ENCODE measurements at places on chromosomes 7 and 10.

DNA sequence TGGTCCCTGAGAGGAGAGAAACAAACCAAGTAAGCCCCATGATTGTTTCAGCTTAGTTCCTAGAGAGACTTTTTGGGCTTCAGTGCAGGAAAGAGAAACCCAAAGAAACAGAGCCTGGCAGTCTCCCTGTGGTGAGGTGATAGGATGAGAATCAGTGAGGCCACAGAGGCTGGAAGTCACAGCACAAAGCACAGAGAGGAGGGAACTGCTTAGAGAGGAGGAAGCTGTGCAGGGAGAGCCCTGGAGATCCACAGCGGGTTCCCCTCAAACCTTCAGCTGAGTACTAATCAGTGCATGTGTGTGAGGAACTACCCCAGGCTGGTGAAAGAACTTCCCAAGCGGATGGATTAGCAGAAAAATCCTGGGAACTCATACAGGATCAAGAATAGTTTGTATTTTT is 27.4 kb upstream of the HECW1 start:
- no peak for DNase-seq

DNA sequence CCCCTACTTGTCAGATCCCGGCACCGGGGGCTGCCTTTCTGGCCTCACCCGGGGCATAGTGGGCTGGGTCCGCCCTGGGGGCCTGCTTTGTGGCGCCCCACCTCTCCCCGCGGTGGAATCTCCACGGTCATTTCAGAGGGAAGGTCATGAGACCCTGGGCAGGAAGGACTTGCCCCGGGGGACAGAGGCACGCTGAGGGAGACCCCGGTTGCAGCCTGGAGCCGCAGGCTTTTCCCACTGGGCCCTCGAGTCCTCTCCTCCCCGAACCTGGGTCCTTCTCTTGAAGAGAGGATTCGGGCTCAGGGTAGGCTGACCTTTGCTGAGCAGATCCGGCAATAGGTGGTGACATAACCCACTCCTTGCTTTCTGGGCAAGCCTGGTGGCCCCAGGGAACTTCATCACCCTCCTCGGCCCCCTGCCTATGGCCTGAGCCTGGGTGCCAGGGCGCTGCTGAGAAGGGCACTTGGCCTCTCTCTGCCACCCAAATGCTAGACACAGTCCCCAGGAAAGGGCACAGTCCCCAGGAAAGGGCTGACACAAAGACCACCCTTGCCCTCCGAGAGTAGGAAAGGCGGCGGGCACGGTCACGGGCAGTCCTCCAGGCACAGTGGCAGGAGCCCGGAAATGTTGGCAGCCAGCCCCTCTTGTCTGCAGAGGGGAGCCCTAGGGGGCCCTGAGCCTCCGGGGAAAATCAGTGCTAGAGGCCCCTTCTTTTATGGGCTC is 36.2 kb downstream of the FKBP6 start:
- DNase-seq, result no peak

GRCh38 chr10:55734112-55734511 is 626.9 kb downstream of the ZWINT start:
- DNase-seq, result no peak

DNA sequence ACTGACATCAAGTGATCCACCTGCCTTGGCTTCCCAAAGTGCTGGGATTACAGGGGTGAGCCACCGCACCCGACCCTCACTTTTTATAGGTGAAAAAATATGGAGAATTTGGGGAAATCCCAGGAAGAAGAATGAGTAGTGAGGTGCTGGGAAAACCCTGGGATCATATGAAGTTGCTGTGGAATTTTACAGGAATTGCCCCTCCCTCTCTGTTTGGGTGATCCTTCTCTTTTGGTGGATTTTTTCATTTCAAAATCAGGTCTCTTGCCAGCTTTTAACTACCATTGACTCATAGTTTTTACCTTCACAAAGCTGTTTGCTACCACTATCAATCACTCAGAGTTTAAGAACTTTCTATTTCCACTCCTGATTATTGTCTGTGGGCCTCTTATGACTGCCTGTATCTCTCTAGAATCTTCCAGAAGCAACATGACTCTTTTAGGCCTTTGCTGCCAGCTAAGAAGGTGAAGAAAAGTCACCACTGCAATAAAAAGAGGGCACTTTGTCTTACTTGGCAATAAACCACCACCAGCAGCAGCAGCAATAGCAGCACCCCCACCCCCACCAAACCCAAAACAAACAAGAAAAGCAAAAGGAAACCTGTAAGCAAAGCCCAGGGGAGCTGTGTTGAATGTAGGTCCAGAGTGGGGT is 4.0 kb upstream of the GIMAP8 start:
- peak; percentile 50 for DNase-seq

DNA sequence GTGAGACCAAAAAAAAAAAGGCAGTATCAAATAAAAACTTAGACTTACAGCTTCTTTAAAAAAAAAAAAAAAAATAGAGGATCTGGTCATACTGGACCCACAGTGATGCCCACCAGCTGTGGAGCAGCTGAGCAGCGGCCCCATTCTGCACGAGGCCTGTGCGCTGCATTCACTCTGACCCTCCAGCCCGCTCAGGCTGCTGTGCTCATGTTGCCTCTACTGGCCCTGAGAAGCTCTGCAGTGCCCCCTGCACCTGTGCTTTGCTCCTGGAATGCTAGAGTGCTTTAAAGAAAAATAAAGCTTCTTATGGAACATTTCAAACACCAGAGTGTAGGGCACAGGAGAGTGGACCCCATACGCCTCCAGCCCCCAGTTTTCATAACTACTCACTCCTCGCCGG is 33.2 kb downstream of the TMEM120A start:
- no peak for DNase-seq

DNA sequence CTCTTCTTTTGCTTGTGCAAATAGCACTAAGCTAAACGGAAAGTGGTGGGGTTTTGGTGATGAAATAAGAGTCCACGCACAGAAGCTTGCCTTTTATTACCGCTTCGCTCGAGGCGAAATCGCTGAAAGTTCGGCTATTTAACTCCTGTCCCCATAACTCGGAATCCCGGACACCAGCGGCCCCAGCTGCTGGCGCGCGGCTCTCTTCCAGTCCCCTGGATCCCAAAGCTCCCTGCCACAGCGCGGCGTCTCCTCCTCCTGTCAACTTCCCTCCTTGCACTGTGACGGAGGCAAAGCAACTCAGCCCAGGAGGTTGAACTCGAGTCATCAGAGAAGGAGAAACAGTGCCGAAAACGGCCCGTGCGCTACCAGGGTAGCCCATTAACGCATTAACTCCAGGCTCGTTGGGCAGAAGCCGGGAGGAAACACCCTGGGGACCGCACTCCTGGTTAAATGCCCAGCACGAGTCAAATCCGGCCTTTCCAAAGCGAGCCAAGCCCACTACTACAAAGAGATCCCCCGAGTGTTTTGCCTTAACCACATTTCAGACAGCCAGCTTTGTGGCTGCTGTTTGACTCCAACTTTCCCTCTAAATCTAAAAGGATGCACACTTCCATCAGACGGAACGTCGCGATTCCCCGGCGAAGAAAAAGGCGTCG is 1.3 kb downstream of the SEMA3D start:
- DNase-seq, result no peak

- no peak for DNase-seq
Measured at GRCh38 chr10:121514141-121514865, 83.9 kb downstream of the FGFR2 start.

GRCh38 chr10:75969031-75969430 is 537.6 kb downstream of the LRMDA start:
- no peak for DNase-seq

GRCh38 chr7:98133181-98133580 is 26.5 kb downstream of the LMTK2 start:
- peak; percentile 32 for DNase-seq

DNA sequence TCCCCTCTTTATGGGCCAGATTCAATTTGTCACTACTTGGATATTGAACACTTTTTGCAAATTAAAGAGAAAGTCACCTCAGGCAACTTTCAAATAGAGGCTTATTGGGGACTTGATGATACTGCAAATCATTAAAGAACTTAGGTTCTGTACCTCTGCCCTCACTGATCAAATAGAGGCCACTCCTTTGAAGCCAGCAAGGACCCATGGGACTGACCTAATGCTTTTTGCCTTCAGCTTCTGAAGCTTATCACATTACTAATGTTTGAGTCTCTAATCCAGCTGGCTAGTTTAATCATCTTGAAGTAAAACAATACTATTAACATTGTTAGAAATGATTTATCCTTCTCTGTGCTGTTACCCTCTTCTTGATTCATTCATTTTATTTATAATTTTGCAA is 93.0 kb upstream of the ZNF800 start:
- no peak for DNase-seq

DNA sequence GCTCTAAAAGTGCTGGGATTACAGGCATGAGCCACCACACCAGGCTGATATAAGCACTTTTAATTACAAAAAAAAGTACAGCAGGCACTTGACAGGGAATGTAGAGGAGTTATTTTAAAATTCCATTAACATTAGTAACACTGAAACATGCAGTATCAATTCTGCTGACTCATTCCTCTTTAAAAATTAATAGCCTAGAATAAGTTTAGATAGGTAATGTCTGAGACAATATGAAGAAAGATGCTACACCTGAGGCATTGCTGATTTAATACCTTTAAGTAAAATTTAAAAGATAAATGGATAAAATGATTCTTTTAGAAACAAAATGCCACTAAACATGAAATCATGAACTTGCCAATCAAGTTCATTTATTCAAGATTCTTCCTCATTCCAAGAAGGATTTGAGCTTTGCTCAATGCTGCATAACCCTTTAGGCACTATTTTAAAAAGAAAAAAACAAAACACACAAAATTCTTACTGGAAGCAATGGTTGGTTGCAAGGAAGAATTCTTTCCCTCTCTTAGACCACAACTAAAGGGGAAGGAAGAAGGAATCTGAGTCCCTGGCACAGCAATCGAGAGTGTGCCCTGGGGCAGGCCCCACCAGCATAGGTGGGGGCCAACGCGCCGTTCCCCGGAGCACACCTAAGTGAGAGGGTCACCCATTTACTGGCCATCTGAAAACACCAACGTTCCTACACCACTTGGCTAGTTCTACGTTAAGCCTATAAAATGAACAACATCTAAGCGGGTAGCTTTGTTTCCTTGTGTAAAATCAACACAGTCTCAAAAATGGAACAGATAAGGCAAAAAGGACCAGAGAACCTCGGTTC is 26.6 kb downstream of the ESYT2 start:
- DNase-seq, result no peak

GRCh38 chr10:30842894-30843293 is 188.8 kb downstream of the ZNF438 start:
- DNase-seq, result no peak

GRCh38 chr7:117019786-117020590 is 66.7 kb downstream of the ST7 start:
- DNase-seq, result no peak

DNA sequence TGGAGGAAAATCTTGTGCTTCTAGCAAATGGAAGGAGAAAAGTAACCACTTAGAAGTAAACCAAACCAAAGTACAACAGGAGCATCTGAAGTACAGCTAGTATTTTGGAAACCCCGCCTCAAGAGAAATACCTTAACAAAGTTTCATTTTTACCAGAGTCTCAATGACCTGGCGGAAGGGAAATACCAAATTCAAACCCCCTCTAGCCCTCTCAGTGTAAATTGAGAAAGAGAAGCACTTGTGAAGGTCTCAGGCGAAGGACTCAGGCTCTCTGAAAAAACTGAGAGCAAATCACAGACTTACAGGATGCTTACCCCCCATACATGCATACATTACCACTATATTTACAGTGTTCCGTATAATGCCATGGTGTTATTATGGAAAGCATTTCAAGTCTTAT is 70.1 kb downstream of the ZPBP start:
- no peak for DNase-seq

DNA sequence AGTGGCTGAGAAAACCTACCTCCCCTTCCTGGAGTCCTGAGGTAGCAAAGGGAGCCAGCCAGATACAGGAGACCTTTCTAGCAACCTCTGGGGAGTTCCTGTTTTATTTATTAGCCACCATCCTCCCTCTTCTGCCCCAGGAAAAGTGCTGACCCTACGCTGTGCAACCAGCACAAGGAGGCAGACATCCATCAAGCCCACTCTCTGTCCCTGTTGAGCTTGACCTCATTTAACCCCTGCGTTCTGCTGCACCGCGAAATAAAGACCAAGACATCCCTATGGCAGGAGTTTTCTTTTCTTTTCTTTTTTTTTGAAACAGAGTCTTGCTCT is 25.3 kb upstream of the ANKRD2 start:
- DNase-seq, result no peak

GRCh38 chr10:31961277-31962074 is 32.8 kb upstream of the ARHGAP12 start:
- DNase-seq, result no peak

DNA sequence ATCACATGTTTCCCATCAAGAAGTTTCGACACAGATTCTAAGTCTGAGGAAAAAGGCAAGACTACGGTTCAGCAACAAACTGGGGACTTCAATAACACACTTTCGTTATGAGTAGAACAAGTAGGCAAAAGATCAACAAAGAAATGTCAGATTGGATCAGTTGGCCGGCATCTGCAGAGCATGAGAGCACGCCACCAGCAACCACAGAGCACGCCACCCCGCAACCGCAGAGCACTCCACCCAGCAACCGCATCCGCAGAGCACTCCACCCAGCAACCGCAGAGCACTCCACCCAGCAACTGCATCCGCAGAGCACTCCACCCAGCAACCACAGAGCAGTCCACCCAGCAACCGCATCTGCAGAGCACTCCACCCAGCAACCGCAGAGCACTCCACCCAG is 89.7 kb upstream of the FAM20C start:
- DNase-seq, result no peak

GRCh38 chr10:50740293-50740648 is 535 bp downstream of the ASAH2B start:
- DNase-seq, result peak; percentile 39

- peak; percentile 77 for DNase-seq
Measured at GRCh38 chr7:50397320-50397970, 52.7 kb downstream of the FIGNL1 start.

- no peak for DNase-seq
Measured at GRCh38 chr10:126569513-126570244, 100.8 kb downstream of the C10orf90 start.

DNA sequence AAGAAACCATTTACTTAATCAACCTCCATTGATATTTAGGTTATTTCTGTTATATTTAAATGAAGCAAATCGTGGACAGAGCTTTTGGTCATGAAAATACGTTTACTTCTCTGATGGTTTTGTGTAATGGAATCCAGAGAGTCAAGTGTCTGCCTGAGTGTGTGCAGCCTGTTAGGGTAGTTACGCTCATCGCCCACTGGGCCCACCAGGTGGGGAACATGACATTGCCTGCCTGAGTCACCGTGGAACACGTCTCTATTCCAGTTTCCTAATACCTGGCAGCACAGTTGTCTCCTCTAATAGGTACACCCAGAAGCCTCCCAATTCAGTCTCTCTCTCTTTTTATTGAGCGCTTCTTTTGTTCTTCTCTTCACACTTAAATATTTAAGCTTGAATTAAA is 91.0 kb downstream of the ADCY1 start:
- no peak for DNase-seq

- DNase-seq, result no peak
Measured at GRCh38 chr7:112444505-112444904, 5.8 kb upstream of the IFRD1 start.

- DNase-seq, result no peak
Measured at GRCh38 chr7:43114458-43114780, 2.0 kb downstream of the HECW1 start.

GRCh38 chr7:73606801-73607691 is 17.3 kb downstream of the MLXIPL start:
- peak; percentile 61 for DNase-seq
